ENCODE measurements at places on chromosomes 7 and 10. TPM values are rescaled to one million over a fixed set of nuclear protein-coding genes. Genes with fewer than 3 reads are reported as not detected.

Gene TBC1D12
- 5.2 TPM for total RNA-seq

Gene TRPV5
- total RNA-seq: not detected

Gene OR9A2
- not detected for total RNA-seq

Gene HMX3
- not detected for total RNA-seq

Gene KIF11
- 33.4 TPM for total RNA-seq

Gene MSS51
- total RNA-seq: 0.68 TPM

Gene CALHM3
- not detected for total RNA-seq
